Dermis blood vessel endothelial cell (primary cell): ENCODE measurements at places on chromosomes 1 and 21. TPM values are rescaled to one million over a fixed set of nuclear protein-coding genes. Genes with fewer than 3 reads are reported as not detected.

Gene ZRANB2
- total RNA-seq, result 32.9 and 33.2 TPM in 2 replicates

Gene DFFA
- total RNA-seq, result 56.2 and 74.5 TPM in 2 replicates

Gene RNF187
- total RNA-seq, result 34.7 and 84.4 TPM in 2 replicates

Gene TMEM39B
- 9.9 and 18.3 TPM in 2 replicates for total RNA-seq

Gene TEKT2
- total RNA-seq, result 0.14 and 0.68 TPM in 2 replicates

Gene FCGR3B
- total RNA-seq, result not detected in 2 replicates

Gene FCGR3A
- total RNA-seq, result not detected in 2 replicates

DNA sequence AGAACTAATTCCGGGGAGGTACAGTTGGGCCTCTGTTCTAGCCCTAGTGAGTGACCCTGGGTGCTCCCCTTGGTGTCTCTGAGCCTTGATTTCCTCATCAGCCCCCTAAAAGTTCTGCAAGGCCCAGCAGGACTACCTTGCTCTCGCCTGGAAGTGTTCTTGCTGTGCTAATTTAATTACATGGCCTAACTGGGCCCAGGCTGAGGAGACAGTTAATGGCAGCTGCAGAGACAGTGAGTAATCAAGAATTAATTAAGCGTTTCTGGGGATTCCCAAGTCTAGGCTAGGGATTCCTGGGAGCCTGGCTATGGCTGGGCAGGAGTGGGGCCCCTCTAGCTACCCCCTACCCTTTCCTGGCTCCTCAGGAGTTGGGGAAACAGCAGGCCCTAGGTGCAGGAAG is 24.7 kb upstream of the DMBX1 start:
- DNase-seq, result no peak

GRCh38 chr1:155882235-155882634 is 22.9 kb downstream of the SYT11 start:
- no peak for DNase-seq

DNA sequence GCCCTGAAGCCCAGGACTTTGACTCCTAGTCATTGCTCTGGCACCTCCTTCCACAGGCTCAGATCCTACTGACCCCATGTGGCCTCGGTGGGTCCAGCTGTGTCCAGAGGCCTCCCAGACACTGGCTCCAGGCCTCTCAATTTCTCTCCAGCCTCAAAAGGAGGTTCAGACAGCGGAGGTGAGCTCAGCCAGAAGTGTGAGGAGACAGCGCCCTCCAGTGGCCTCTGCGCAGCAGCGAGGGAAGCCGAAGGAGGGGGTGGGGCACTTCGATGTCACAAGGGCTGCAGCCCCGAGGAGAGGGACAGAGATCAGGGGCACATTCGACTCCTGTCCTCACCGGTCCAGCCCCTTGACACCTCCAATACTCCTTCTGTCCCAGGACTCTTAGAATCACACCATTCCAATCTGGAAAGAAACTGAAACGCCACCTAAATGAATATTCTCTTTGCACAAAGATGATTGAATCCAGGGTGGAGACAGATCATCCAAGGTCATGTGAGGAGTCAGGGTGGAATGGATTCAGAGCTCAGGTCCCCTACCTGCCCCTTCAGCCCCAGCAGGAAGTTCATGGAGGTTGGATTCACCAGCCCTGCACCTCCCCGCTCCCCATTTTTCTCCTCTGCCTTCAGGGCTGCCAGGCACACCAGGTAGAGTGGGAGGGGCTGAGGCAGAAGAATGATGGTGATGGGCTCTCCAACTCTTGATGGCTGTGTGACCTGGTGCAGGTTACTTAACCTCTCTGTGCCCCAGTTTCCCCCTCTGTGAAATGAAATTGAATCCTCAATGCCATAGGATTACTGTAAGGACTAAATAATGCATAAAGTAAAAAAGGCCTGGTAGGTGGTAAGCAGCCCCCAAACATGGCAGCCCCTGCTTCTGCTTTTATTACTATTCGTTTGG is 34.8 kb upstream of the ZBTB40 start:
- DNase-seq, result peak; percentile 87

DNA sequence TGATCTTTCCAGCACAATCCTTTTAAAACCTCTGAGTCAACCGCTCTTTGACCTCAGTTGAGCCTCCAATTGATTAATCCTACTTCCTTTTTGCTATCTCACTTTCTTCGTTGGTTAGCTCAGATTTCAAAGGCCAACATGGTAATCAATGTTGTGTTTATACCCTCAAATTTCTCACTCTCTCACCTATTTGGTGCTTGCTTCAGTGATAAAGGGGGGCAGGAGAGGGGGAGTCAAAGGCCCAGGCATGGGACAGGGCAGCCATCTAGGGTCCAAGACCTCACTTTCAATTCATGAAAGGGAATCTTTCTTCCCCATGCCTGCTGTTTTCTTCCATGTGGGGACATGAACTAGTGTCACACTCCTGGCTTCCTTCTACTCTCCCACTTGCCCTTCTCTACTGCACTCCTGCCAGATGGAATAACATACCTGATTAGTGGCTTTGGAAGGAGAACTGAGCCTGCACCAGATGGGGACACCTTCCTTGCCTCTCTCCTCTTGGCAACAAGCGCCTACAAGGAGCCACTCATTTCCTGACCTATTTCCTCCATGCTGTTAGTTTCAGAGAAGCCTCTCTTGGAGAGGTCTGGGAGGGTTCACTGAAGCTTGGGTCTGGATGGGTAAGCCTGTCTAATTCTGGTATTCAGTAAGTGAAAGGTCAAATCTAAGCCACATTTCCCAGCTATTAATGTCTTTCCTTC is 73.3 kb upstream of the ARHGAP29 start:
- peak; percentile 63 for DNase-seq

- no peak for DNase-seq
These were observed 140.4 kb downstream of the BRINP2 start for GRCh38 chr1:177311111-177311510.

DNA sequence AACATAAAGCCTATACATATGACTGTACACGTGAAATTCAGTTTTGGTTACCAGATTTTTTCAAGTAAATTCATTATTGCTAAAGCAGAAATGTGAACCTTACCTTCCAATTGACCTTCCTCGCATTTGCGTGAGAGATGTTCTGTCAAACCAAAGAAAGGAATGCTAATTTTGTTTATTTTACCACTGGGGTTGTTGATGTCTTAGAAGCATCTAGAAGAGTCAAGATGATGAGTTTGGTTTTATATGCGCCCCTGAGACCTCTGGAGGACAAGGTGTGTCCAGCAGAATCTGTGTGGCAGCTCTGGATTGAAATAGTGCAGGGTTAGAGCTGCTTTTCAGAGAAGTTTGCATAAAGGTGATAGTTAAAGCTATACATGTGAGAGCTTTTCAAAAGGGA is 48.4 kb downstream of the ZBTB40 start:
- no peak for DNase-seq

- DNase-seq, result peak; percentile 84
These were observed 2.2 kb downstream of the ZC3H12A start for GRCh38 chr1:37476460-37477197.

GRCh38 chr1:159923203-159924024 is 1.9 kb downstream of the TAGLN2 start:
- peak; percentile 97 for DNase-seq

GRCh38 chr21:25929856-25930520 is 195.2 kb downstream of the GABPA start:
- DNase-seq, result peak; percentile 58
